ENCODE measurements at places on chromosomes 12 and 14.

DNA sequence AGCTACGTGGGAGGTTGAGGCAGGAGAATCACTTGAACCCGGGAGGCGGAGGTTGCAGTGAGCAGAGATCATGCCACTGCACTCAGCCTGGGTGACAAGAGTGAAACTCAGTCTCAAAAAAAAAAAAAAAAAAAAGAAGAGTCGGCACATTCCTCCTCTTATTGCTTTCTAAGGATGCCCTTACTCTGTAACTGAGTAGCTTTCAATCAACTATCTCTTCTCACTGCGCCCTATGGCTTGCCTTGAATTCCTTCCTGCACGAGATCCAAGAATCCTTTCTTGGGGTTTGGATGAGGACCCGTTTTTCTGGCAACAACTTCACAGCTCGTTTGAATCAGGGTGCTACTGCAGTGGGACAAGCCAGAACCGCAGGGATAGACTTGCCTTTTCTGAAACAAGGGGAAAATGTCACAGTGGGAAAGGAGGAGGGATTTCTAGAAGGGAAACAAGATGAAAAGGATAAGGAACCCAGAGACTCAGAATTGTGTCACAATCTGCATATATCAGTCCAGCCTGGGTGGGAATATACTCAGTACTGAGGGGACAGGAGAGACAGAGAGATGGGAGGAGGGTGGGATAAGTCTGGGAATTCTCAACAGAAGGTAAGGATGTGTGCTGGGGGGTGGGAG, 16.1 kb upstream of the RND1 start:
- no peak for DNase-seq

GRCh38 chr14:88605594-88605993, 42.8 kb downstream of the ZC3H14 start:
- DNase-seq = no peak

DNA sequence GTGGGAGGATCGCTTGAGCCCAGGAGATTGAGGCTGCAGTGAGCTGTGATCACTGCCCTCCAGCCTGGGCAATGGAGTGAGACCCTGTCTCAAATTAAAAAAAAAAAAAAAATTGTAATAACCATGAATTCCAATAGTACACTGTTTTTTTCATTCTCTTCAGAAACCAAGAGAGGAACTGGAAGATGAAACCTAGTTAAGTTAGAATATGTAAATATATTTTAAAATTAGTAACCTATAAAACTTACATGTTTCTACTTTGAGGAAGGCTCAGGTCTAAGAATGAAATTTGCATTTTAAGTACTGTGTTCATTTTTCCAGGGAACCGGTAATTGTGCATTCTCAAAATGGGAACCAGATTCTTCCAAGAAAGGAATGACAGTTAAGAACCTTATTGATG, 18.8 kb downstream of the KNTC1 start:
- no peak for DNase-seq

DNA sequence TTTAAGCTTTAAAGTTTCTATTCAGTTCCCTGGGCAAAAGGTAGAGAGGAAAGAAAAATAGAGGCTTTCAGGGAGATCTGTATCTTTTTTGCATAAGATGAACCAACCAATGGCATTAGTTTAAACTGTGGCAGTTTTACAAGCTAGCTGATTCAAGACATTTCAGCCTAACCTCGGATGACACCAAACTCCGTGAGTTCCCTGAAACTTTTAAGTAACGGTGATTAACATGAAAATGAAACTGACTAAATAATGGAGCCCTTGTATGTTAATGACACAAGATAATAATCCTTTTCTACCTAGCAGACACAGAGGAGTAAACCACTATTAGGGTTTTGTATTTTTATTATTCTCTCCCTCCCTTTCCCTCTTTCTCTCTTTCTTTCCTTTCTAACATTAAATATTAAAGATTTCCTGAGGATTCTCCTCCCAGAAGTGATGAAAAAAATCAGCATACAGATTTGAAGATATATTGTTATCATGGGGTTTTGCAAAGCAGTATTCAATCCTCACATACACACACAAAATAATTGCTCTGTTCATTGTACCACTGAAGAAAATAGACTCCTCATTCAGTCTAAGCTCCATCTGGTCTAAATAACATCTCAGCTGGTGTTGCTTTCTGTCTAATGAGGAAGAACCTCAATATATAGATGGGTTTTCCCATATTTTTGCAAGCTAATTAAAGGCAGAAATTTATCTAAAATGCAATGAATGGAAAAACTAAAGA, 483.8 kb downstream of the NOVA1 start:
- no peak for DNase-seq

- no peak for DNase-seq
These were observed 171.6 kb upstream of the PDE3A start for GRCh38 chr12:20196767-20197166.

- DNase-seq = no peak
These were observed 57.2 kb downstream of the RIN3 start for GRCh38 chr14:92570674-92571262.

Measured in cortex of kidney (tissue), 1 donor.